Activated CD4-positive, alpha-beta memory T cell treated with anti-CD3 and anti-CD28 coated beads, Interleukin-2, amount 10 ng/mL, durations not matched to agents 7 days and 5 days (primary cell): ENCODE measurements at places on chromosomes 2 and 18. TPM values are rescaled to one million over a fixed set of nuclear protein-coding genes. Genes with fewer than 3 reads are reported as not detected.
A peak's percentile ranks its signal among the peaks of the same experiment; 100 is the strongest.

DNA sequence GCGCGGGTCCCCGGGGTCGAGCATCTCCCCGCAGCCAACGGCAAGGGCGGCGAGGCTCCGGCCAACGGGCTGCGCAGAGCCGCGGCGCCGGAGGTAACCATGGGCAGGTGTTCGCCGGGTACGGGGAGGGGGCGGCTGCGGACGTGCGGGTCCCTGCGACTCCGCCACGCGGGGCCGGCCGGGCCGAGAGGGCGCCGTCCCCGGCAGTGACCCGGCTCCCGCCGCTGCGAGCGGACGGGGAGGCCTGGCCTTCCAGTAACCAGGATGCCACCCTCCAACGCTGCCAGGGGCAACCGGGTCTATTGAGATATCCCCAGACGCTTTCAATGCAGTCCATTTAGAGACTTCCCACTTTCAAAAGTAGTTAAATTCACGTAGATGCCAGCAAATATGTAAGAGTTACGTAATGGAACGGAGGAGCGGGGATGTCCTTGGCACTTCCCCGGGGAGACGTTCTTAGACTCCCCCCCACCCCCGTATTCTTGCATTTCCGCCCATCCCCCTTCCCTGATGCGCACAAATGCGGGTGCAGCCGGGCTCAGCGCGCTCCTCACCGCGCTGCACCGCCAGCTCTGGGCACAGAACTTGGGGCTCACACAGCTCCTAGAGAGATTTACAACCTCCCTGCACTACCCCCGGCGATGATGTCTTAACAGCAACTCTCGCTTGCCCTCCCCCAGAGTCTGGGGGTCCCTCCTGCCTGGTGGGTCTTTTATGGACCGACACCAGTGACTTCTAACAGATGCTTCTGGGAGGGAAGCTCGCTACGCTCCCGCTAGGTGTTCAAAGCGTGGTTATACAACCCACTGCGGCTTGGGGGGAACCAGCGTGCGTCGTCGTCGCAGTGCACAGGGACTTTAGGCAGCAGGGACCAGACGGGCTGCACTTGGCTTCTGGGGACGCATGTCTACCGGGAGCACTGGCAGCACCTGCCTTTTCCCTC is 657 bp downstream of the SGPP2 start:
- peaks cover 33% of the 10 kb centered on the region for H3K27me3 ChIP-seq
- H3K4me3 ChIP-seq: peak overlapping the region; percentile 85
- peaks cover 9% of the 10 kb centered on the region for H3K36me3 ChIP-seq
- peak overlapping the region; percentile 62 for H3K27ac ChIP-seq

DNA sequence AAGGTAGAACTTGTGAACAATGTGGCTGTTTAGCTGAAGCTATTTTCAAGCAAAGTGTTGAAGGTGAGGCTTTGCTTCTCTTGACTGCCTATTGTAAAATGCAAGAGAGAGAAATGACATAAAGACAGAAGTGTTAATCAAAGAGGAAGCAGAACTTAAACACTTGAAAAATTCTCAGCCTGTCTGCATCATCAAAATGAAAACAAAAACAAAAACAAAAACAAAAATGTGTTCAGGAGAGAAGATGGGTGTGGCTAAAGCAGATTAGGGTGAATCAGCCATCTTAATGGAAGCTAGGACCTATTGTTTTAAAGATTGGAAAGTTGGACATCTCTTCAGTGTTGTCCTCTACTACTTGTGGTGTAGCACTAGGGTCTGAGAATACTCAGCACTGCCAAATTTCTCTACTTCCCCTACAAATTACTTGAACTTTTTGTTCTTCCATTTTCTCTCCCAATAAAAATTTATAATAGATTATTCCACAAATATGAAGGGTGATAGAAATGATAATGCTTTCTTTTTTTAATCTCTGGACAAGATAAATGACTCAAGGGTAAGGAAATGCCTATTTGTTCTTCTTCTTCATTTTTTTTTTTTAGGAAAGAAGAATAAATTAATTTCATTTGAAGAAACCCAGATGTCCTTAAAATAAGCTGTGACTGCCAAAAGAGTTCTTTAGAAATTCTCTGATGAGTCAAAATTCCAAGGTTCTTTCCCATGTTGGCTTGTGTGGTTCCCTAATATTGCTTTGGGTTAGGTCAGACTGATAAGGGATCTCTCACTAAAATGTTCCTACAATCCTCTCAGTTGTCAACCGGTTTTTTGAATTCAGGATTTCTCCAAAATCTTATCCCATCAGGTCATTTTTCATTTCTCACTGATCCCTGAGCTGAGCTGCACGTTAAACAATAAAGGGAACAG is 571.2 kb upstream of the ZEB2 start:
- H3K4me3 ChIP-seq: no peak overlapping the region
- no peaks in the 10 kb centered on the region for H3K27me3 ChIP-seq
- H3K36me3 ChIP-seq: no peaks in the 10 kb centered on the region

DNA sequence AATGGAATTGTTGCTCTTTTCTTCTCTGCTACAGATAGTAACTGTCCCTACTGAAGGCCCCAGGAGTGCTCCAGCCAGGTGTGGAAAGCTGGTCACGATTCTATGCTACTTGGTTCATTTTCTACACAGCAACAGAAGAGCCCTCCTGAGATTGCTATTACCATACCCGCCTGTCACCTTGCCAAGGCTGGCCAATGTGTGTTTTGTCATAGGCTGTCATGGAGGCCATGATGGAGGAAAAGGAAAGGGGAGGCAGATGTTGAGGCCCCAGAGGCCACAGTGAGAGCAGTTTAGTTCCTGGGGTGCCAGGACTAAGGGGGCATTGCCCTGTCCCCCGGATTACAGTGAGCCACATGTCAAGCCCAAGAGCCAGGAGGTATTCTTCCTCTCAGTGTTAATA is 952 bp downstream of the ELMOD3 start:
- peak overlapping the region; percentile 99 for H3K4me3 ChIP-seq
- no peaks in the 10 kb centered on the region for H3K27me3 ChIP-seq

Gene CNRIP1
- total RNA-seq: not detected

Gene SLC11A1
- 0.25 TPM for total RNA-seq

GRCh38 chr2:170229125-170229524 is 51.2 kb downstream of the MYO3B start:
- H3K4me1 ChIP-seq: no peaks in the 10 kb centered on the region
- no peak overlapping the region for H3K4me3 ChIP-seq
- H3K27ac ChIP-seq: no peak overlapping the region
- peaks cover 11% of the 10 kb centered on the region for H3K27me3 ChIP-seq
- no peaks in the 10 kb centered on the region for H3K36me3 ChIP-seq

- no peak for DNase-seq
- H3K27ac ChIP-seq: no peak overlapping the region
- no peaks in the 10 kb centered on the region for H3K4me1 ChIP-seq
- no peaks in the 10 kb centered on the region for H3K27me3 ChIP-seq
- no peak overlapping the region for H3K4me3 ChIP-seq
Measured at GRCh38 chr18:78505851-78506461, 473.7 kb upstream of the SALL3 start.

- no peaks in the 10 kb centered on the region for H3K36me3 ChIP-seq
- no peaks in the 10 kb centered on the region for H3K27me3 ChIP-seq
- H3K4me1 ChIP-seq: no peaks in the 10 kb centered on the region
Measured at GRCh38 chr2:129733579-129733978, 245.9 kb upstream of the RAB6C start.

Gene SOX11
- not detected for total RNA-seq

DNA sequence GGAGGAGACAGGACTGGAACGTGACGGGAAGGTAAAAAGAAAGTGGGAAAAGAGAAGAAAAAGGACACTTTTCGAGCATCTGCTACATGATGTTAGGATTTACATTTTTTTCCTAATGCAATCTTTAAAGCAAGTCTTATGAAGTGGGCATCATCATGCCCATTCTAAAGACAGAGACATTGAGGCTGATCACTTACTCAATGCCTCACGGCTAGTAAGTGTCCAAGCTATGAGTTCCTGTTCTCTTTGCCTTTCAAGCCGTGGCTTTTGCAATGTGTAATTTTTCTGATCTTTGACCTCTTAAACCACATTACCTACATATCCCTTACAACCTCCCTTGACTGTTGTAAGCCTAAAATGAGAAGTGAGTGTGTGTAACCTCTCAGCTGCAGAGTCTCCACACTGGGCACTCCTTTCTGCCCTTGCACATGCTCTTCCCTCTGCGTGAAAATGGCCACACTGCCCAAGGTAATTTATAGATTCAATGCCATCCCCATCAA is 649.2 kb downstream of the RNF144A start:
- no peak overlapping the region for H3K27ac ChIP-seq
- DNase-seq: no peak
- peaks cover 31% of the 10 kb centered on the region for H3K4me1 ChIP-seq
- H3K27me3 ChIP-seq: no peaks in the 10 kb centered on the region

- H3K36me3 ChIP-seq: no peaks in the 10 kb centered on the region
- H3K4me3 ChIP-seq: no peak overlapping the region
- H3K27ac ChIP-seq: no peak overlapping the region
Measured at GRCh38 chr2:3065928-3066327, 311.7 kb downstream of the EIPR1 start.

Gene ASB18
- not detected for total RNA-seq

DNA sequence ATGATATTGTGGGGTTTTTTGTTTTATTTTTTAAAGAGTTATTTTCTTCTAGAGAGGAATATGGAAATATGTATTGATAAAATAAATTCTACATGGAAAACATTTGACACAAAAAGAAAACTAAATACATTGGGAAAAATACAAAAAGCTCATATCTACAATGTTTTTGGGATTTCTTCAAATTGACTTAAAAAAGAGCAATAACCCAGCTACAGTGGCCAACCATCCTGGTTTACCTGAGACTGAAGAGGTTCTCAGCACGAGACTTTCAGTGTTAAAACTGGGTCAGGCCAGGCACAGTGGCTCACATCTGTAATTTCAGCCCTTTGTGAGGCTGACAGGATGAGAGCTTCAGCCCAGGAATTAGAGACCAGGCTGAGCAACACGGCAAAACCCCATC is 56.7 kb upstream of the MYCN start:
- no peaks in the 10 kb centered on the region for H3K36me3 ChIP-seq
- DNase-seq: no peak
- H3K4me3 ChIP-seq: no peak overlapping the region

DNA sequence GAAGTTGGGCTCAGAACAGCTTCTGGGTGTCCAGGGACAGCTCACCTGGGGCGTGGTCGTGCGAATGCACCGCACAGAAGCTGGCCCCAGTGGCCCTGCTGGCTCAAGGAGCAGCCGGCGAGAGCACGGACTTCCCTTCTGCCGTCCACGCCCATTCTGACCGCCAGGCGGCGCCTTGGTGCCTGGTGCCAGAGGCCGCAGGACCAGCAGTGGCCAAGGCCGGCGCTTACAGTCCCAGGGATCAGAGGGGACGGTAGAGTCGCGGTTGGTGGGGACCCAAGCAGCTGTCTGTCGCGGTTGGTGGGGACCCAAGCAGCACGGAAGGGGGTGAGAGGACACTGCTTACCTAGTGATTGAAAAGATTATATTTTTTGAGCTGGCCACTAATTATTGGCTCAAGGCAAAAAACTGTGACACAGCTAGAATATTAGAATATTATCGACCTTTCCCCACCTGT is 25.7 kb downstream of the NPPC start:
- DNase-seq: peak; percentile 61
- H3K27me3 ChIP-seq: peaks cover 6% of the 10 kb centered on the region
- H3K4me1 ChIP-seq: no peaks in the 10 kb centered on the region
- H3K36me3 ChIP-seq: no peaks in the 10 kb centered on the region

Gene CHRND
- not detected for total RNA-seq

GRCh38 chr2:79723830-79724229 is 211.0 kb downstream of the CTNNA2 start:
- H3K27me3 ChIP-seq: no peaks in the 10 kb centered on the region
- H3K4me3 ChIP-seq: no peak overlapping the region
- H3K36me3 ChIP-seq: no peaks in the 10 kb centered on the region
- no peak overlapping the region for H3K27ac ChIP-seq

GRCh38 chr18:58438958-58439300 is 190.0 kb downstream of the ALPK2 start:
- peak overlapping the region; percentile 74 for H3K4me3 ChIP-seq
- peaks cover 2% of the 10 kb centered on the region for H3K27me3 ChIP-seq
- H3K4me1 ChIP-seq: peaks cover 17% of the 10 kb centered on the region
- H3K27ac ChIP-seq: peak overlapping the region; percentile 78
- H3K36me3 ChIP-seq: peaks cover 2% of the 10 kb centered on the region

GRCh38 chr2:128292599-128293425 is 25.9 kb downstream of the HS6ST1 start:
- H3K4me3 ChIP-seq: no peak overlapping the region
- no peaks in the 10 kb centered on the region for H3K4me1 ChIP-seq
- H3K27ac ChIP-seq: no peak overlapping the region
- H3K27me3 ChIP-seq: no peaks in the 10 kb centered on the region

- H3K36me3 ChIP-seq: no peaks in the 10 kb centered on the region
- peaks cover 2% of the 10 kb centered on the region for H3K27me3 ChIP-seq
- H3K27ac ChIP-seq: no peak overlapping the region
- DNase-seq: no peak
- no peak overlapping the region for H3K4me3 ChIP-seq
Measured at GRCh38 chr18:79534356-79534755, 138.6 kb downstream of the NFATC1 start.

Gene C2orf66
- 0.33 TPM for total RNA-seq

DNA sequence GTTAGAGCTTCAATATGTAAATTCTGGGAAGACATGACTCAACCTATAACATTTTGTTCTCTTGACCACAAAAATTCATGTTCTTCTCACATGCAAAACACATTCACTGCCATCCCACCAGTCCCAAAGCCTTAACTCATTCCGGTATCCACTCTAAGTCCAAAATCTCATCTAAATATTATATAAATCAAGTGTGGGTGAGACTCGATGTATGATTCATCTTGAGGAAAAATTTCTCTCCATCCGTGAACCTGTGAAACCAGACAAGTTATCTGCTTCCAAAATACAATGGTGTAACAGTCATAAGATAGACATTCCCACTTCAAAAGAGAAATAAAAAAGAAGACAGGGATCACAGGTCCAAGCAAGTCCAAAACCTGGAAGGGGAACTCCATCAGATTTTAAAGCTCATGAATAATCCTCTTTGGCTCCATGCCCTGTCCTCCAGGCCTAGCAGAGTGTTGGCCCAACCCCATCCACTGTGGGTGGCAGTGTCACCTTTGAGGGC is 101.3 kb downstream of the RAD51AP2 start:
- H3K36me3 ChIP-seq: no peaks in the 10 kb centered on the region
- no peak for DNase-seq
- no peaks in the 10 kb centered on the region for H3K27me3 ChIP-seq
- H3K27ac ChIP-seq: no peak overlapping the region

Gene NCKAP5
- total RNA-seq: not detected

Gene NR4A2
- 3.4 TPM for total RNA-seq

GRCh38 chr18:28863396-28863795 is 686.5 kb upstream of the CDH2 start:
- no peak overlapping the region for H3K4me3 ChIP-seq
- no peaks in the 10 kb centered on the region for H3K27me3 ChIP-seq
- no peak overlapping the region for H3K27ac ChIP-seq
- H3K4me1 ChIP-seq: no peaks in the 10 kb centered on the region

DNA sequence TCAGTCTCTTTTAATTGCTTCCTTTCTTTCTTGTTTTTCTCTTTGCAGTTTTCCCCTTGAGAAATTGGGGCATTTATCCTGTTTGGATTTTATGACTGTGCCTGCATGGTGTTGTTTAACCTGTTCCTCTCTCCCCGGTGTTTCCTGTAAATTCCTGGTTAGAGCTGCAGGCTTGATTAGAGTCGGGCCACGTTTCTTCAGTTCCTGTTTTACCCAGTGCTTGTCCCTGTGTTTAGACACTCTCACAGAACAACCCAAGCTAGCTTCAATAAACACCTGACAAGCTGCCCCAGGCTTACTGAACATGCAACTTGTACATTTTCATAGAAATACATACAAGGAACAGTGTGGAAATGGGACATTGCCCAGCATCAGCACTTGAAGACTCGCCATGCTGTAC is 53.9 kb downstream of the NGEF start:
- no peak overlapping the region for H3K4me3 ChIP-seq
- H3K27ac ChIP-seq: no peak overlapping the region
- no peaks in the 10 kb centered on the region for H3K4me1 ChIP-seq
- H3K27me3 ChIP-seq: peaks cover 8% of the 10 kb centered on the region

Gene FOXD4L1
- 0.23 TPM for total RNA-seq
